ENCODE measurements at places on chromosomes 3 and 15.

GRCh38 chr15:22955544-22956119 lies 24.5 kb downstream of the CYFIP1 start:
- no peak for DNase-seq

GRCh38 chr3:74124782-74125181 lies 489.7 kb downstream of the CNTN3 start:
- no peak for DNase-seq

DNA sequence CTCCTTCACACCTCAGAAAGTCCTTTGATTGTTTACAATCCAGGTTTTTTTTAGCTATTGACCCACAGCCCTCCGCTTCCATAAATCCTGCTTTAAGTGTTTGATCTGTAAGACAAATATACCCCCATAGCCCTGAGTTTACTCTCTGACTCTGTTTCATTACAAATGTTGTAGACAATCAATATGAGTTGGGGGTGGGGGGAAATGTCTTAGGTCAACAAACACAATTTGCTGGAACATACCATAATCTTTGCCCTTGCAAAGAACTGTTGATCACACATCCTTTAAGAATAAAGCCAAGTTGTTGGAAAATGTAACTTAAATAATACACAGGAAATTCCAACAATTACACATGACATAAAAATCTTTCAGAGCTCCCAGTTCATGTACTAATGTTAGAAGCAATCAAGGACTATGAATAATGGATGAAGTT lies 301.8 kb upstream of the SEMA6D start:
- DNase-seq: no peak

- DNase-seq: no peak
These were observed 198.5 kb downstream of the CDIN1 start for GRCh38 chr15:36777926-36778325.

- no peak for DNase-seq
These were observed 21.0 kb downstream of the BOC start for GRCh38 chr3:113232342-113232741.

DNA sequence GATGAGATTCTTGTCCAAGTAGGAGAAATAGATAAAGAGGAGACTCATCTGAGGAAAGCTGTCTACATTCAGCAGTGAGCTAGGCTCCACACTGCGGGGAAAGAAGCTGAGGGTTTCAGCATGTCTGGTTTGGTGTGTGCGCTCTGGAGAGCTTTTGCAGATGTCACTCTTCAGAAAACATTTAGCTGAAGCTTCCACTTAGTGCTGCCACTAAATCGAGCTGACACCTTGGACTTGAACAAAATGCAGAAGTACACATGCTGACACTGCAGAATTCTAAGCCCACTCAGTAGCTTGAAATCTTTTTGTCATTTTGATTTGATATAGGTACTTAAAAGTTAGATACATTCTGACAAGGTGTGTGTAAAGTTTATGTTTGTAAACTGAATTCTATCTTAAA lies 32.3 kb upstream of the CRTC3 start:
- DNase-seq: no peak

GRCh38 chr15:41231422-41232226 lies 556 bp downstream of the CHP1 start:
- DNase-seq: no peak

GRCh38 chr3:46236294-46237054 lies 5.8 kb upstream of the CCR3 start:
- no peak for DNase-seq

DNA sequence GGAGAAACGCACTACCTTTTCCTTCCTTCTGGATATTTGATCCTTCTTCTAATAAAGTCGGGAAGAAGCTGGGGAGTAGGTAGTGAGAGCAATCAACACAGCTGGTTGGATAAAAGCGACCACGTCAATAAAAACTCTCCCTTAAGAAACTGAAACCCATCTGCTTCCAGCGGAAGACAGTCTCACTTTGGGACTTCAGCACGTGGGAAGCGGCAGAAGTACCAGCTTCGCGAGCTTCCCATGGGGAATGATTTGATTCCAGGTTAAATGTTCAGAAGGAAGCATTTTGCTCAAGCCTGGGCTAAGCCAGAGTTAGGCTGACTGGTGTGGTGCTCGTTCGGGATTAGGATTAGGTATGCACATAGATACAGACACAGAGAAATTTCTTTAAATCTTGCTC lies 262.3 kb upstream of the LYSMD4 start:
- DNase-seq: no peak

GRCh38 chr15:72319360-72319984 lies 485 bp downstream of the CELF6 start:
- no peak for DNase-seq

DNA sequence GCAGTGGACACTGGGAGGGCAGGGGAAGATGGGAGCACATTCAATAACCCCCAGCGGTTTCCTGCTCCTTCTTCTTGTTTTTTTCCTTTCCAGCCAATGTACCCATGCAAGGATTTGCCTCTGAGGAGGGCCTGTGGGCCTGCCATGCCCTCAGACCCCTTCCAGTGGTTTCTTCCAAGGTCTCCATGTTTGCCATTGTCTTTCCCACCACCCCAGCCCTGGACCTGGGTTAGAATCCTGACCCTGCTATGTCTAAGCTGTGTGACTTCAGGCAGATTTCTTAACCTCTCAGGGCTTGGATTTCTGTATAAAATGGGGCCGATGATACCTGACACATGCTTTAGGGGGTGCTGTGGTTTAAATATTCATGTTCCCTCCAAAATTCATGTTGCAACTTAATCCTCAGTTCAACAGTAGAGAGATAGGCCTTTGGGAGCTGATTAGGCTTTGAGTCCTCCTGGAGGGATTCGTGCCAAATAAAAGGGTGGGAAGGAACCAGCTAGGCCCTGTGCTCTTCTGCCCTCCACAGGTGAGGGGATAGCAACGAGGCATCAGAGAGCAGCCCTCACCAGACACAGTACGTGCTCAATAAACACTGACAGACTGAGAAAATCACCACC lies 46.3 kb upstream of the FLNB start:
- no peak for DNase-seq

GRCh38 chr3:106206613-106207012 lies 337.8 kb upstream of the CBLB start:
- DNase-seq: no peak

DNA sequence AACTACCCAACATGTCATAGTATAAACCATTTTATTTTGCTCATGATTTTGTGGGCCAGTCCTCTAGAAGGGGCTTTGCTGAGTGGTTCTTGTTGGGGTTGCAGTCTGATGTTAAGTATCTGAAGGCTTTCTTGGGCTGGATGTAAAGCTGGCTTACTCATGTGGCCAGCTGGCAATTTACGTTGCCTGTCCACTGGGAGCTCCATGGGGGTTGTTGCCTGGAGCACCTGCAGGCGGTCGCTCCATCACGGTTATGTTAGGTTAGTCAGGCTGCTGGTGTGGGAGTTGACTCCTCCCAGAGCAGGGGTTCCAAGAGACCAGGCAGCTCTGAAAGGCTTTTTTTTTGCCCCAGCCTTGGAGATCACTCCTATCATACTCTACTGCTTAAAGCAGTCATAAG lies 98.1 kb downstream of the NR1D2 start:
- DNase-seq: no peak

GRCh38 chr3:72259755-72260587 lies 475.0 kb upstream of the PROK2 start:
- DNase-seq: no peak

DNA sequence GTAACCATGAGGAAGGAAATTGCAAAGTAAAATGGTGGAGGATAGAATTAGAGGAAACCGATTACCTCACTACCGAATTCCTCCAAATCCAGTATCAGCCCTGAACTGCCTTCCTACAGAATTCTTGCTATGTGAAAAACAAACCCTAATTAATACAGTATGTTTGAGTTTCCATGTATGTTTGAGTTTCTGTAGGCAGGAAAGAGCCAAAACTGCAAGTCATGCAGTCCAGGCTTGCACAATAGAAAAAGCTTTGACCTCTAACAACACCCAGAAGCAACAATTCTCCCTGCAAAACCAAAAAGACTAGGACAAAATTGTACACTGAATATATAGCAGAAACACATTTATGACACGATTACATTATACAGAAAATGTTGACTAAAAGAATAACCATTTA lies 614.8 kb downstream of the DIPK2A start:
- DNase-seq: peak; percentile 23

DNA sequence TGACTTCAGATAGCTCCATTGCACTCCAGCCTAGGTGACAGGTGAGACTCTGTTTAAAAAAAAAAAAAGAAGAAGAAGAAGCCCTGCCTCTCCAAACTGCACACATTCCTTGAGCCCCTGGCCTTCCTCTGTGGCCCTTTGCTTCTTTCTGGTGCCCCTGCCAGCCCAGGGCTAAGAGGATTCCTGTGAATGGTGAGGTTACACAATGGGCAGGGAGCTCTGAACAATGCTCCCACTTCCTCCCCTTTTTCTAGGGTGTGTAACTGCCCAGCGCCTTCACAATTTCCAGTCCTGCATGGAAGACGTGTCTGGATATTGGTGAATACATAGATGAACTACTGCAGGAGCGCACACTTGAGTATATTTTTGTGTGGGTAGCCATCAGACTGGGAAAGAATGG lies 3.6 kb upstream of the AMOTL2 start:
- DNase-seq: no peak

GRCh38 chr3:98556164-98557130 lies 24.7 kb downstream of the GPR15 start:
- no peak for DNase-seq

DNA sequence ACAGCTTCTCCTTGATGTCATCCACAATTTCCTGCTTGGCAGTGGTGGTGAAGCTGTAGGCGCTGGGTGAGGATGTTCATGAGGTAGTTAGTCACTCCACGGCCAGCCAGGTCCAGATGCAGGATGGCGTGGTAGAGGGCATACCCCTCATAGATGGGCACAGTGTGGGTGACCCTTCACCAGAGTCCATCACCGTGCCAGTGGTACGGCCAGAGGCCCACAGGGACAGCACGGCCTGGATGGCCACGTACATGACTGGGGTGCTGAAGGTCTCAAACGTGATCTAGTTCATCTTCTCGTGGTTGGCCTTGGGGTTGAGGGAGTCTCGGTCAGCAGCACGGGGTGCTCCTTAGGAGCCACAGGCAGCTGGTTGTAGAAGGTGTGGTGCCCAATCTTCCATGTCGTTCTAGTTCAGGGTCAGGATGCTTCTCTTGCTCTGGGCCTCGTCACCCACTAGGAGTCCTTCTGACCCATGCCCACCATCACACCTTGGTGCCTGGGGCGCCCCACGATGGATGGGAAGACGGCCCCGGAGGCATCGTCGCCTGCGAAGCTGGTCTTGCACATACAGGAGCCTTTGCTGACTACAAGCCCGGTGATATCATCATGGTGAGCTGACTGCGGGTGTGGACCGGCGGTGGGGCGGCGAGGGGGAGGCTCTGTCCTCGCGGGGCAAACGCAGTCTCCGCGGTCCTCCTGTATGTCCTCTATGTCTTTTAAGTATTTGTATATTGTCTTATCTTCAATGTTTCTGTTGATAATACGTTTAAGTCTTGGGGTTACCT lies 1119.0 kb downstream of the NAALADL2 start:
- no peak for DNase-seq

DNA sequence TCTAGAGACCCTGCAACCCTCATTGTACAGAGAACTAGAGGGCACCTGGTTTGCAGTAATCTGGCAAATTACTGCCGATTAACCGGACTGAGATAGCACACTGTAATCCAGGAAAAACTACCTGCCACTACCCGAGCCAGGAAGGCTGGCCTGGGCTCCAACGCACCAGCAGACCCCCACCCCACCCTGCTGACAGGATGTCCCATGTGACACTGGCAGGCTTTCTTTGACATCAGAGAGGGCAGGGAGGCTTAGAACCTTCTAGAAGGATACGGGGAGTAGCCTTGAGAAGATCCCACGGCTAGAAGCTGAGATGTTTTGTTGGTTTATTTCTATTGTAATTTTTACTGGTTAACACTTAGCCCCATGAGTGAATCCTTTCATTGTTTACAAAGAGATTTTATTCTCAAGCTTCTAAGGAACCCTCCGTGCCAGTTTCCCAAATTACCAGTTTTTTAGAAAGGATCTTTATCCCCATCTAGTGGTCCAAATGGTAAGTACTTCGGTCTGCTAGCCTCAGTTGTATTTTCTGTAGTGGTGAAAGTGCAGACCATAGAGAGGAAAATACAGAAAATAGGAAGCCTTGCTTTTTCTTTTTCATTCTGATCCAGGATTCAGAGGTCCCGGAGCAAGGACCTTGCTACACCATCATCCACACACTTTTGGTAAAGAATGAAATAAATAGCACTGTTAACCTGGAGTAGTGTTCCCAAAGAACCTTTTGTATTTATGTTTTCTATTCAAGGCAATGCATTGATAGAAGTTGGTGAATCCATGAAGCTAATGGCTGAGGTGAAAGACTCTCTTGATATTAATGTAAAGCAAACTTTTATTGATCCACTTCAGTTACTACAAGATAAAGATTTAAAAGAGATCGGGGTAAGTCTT lies 81.9 kb upstream of the ADAMTSL3 start:
- no peak for DNase-seq

DNA sequence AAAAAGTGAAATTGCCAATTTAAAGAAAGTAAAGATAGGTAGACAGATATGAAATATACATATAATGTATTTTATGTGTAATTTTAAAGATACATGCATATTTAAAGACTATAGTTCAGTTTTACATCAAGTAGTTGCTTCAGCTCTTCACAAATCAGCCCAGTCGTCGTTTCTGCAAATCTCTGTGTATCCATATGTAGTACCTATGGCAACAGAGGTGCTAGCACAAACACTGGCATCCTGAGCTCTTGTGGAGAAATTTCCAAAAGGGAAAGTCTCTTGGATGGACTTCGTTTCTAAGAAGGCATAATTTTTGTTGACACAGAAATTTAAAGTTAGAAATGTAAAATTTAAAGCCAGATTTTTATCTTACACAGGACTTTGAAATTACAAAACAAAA lies 1284.7 kb downstream of the ROBO1 start:
- DNase-seq: no peak
